Aorta (tissue), 5 donors: ENCODE measurements at places on chromosomes 13 and 19. TPM values are rescaled to one million over a fixed set of nuclear protein-coding genes. Genes with fewer than 3 reads are reported as not detected.
A peak's percentile ranks its signal among the peaks of the same experiment; 100 is the strongest.

The KIR2DL1 gene
- not detected for total RNA-seq

DNA sequence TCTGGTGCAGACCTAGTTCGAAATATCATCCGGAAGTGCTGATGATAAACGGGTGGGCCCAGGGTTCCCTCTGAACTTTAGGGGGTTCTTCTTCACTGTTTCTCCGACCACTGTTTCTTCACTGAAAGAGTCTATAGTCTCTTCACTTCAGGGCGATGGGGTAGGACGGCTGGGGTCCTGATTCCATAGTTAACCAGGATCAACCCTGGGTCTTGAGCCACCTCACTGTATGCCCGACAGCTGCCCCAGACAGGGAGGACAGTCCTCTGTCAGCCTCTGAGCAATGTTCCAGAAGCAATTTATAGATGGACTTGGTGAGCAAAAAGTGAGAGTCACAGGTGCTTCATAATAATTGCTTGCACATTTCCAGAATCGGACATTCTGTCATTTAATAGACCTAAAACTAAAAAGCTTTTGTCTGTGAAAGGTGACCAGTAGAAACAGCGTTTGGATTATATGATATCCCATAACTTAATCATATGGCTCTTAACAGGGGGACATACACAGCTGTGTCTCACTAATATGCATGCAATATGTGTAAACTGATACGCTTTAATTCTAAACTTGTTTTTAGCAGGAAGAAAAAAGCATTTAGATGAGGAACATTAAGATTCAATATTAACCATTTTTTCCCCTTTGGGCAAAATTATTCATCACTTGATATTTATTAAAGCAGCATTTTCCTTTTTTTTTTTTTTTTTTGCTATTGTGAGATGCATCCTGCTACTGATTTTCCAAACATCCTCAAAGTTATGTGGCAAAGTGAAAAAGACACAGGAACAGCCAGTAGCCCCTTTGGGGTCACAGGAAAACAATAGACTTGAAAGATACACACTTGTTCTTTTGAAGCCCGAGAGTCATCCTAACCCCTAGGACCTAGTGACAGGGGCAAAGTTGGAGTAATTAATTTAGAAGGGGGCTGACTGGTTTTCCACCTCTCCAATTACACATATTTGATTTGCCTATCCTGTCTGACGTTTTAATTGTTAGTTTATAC is 277.0 kb downstream of the ZNF536 start:
- no peaks in the 10 kb centered on the region for H3K4me1 ChIP-seq
- H3K36me3 ChIP-seq: no peaks in the 10 kb centered on the region

- H3K4me3 ChIP-seq: no peak overlapping the region
- no peaks in the 10 kb centered on the region for H3K4me1 ChIP-seq
- H3K27me3 ChIP-seq: no peaks in the 10 kb centered on the region
Measured at GRCh38 chr19:41709951-41710645, 1.7 kb downstream of the CEACAM5 start.

GRCh38 chr19:17829855-17830566 is 8.7 kb upstream of the INSL3 start:
- no peak overlapping the region for H3K4me3 ChIP-seq
- no peaks in the 10 kb centered on the region for H3K27me3 ChIP-seq
- no peaks in the 10 kb centered on the region for H3K36me3 ChIP-seq
- H3K27ac ChIP-seq: no peak overlapping the region
- no peak for DNase-seq
- no peaks in the 10 kb centered on the region for H3K4me1 ChIP-seq

- no peak for DNase-seq
- H3K4me1 ChIP-seq: no peaks in the 10 kb centered on the region
- no peaks in the 10 kb centered on the region for H3K36me3 ChIP-seq
- H3K27ac ChIP-seq: no peak overlapping the region
- H3K4me3 ChIP-seq: no peak overlapping the region
Measured at GRCh38 chr13:70568571-70568970, 460.3 kb upstream of the KLHL1 start.

DNA sequence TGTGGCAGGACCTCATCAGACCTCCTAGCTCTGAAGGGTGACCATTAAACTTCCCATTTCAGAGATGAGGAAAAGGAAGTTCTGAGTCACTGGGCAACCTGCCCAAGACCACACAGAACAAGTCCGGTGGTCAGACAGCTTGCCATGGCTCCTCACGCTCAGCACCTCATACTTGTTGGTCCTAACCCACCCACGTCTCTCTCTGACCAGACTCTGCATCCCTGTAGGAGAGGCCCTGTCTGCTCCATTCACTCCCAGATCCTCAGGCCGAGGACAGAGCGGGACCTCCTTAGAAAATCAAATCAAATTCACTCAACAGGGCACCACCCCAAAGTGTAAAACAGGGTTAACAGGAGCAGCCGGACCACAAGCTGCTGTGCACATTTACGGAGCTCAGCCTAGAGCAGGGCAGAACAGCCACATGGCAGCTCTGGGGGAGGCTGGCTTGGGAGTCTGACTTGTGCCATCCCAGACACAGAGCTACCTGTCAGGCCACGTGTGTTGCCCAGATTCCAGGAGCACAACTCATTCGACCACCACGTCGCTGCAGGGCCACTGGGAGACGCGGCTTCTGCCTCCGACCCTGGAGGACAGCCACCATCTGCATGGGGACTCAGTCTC is 1.7 kb downstream of the MIER2 start:
- DNase-seq: peak; percentile 91
- no peak overlapping the region for H3K4me3 ChIP-seq
- no peaks in the 10 kb centered on the region for H3K36me3 ChIP-seq
- H3K4me1 ChIP-seq: no peaks in the 10 kb centered on the region
- no peaks in the 10 kb centered on the region for H3K27me3 ChIP-seq

GRCh38 chr13:113445791-113446487 is 7.3 kb downstream of the ADPRHL1 start:
- peak; percentile 36 for DNase-seq
- H3K36me3 ChIP-seq: no peaks in the 10 kb centered on the region
- H3K27me3 ChIP-seq: no peaks in the 10 kb centered on the region
- no peaks in the 10 kb centered on the region for H3K4me1 ChIP-seq
- no peak overlapping the region for H3K27ac ChIP-seq
- no peak overlapping the region for H3K4me3 ChIP-seq

DNA sequence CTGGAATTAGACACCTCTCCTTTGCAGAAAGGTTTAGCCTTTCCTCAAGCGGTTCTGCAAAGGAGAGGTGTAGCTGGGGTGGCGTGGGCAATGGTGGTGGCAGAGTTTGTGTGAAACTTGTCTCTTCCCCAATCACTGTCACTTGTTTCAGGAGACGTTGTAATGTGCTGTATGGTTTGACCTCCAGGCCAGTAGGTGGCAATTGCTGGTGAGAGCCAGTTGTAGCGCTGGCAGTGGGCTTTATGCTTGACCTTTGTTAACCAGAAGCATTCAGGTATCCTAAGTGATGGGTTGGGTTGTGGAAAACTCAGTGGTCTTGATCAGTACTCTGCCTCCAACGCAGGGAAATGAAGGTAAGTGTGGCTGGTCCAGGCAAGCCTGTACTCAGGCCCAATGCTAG is 12.7 kb upstream of the LILRA5 start:
- no peaks in the 10 kb centered on the region for H3K36me3 ChIP-seq
- DNase-seq: no peak
- H3K27ac ChIP-seq: no peak overlapping the region
- no peak overlapping the region for H3K4me3 ChIP-seq

- H3K4me1 ChIP-seq: no peaks in the 10 kb centered on the region
- DNase-seq: no peak
- H3K27me3 ChIP-seq: no peaks in the 10 kb centered on the region
- no peak overlapping the region for H3K4me3 ChIP-seq
- H3K27ac ChIP-seq: no peak overlapping the region
- no peaks in the 10 kb centered on the region for H3K36me3 ChIP-seq
Measured at GRCh38 chr19:10977742-10978092, 16.9 kb downstream of the SMARCA4 start.

DNA sequence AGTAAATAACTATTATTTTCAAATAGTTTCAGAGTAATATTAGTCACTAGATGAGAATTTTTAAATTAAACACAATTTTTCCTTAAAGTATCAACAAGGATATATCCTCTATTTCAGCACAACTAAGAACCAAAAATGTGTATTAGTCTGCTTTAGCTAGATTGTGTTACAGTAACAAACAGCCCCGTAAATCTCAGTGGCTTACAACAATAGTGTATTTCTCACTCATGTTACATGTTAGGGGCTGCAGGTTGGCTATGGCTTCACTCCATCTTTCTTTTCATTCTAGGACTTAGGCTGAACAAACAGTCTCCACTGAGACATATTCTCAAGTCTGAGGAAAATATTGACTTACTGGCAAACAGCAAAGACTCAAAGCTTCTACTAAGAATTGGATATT is 11.6 kb upstream of the SUCLA2 start:
- no peaks in the 10 kb centered on the region for H3K27me3 ChIP-seq
- DNase-seq: no peak
- H3K4me3 ChIP-seq: no peak overlapping the region
- H3K4me1 ChIP-seq: no peaks in the 10 kb centered on the region

DNA sequence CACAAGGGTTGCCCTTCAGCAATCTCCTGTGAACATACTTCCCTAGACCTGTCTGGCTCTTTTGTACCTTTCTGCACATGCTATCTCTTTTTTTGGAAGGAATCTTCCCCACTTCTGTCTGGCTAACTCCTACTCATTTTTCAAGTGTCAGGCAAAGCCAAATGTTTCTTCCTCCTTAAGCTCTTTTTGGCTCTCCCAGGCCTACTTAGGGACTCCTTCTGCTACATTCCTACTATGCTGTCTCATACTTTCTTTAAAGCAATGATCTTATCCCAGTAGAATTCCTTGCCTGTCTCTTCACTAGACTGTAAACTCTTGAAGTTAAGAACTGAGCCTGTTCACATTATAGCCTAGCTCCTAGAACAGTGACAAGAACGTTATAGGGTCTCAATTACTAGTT is 114.9 kb upstream of the WASF3 start:
- no peaks in the 10 kb centered on the region for H3K27me3 ChIP-seq
- no peak overlapping the region for H3K4me3 ChIP-seq
- H3K36me3 ChIP-seq: no peaks in the 10 kb centered on the region
- peak overlapping the region; percentile 57 for H3K27ac ChIP-seq

DNA sequence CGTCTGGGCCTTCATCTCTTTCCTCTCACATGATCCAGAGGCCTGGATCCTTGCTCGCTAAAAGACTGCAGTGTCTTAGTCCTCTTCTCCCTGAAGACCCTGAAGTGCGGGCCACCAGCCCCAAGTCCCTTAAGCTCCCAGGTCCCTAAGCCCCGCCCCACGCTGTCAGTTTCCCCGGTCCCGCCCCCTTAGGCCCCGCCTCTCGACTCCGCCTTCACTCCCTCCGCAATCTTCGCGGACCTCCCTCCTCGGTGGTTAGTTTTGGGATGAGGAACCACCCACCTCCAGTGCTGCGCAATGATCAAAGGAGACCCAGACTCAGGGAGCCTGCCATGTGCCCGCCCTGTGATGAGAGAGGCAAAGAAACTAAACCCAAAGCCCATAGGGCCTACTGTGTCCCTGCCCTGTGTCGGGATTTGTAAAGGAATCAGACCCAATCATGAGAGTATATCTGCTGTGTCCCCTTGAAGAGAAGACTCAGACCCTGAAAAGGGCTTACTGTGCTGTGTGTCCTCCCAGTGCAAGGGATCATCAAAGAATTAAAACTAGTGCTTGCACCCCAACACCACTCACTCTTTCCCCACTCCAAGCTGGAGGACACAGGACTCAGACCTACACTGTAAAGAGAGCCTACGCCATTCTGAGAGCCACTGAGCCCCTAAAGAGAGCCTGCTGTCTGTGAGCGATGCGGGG is 3.0 kb upstream of the COX6B1 start:
- H3K4me3 ChIP-seq: peak overlapping the region; percentile 67
- DNase-seq: peak; percentile 93
- H3K27ac ChIP-seq: peak overlapping the region; percentile 49
- no peaks in the 10 kb centered on the region for H3K36me3 ChIP-seq

DNA sequence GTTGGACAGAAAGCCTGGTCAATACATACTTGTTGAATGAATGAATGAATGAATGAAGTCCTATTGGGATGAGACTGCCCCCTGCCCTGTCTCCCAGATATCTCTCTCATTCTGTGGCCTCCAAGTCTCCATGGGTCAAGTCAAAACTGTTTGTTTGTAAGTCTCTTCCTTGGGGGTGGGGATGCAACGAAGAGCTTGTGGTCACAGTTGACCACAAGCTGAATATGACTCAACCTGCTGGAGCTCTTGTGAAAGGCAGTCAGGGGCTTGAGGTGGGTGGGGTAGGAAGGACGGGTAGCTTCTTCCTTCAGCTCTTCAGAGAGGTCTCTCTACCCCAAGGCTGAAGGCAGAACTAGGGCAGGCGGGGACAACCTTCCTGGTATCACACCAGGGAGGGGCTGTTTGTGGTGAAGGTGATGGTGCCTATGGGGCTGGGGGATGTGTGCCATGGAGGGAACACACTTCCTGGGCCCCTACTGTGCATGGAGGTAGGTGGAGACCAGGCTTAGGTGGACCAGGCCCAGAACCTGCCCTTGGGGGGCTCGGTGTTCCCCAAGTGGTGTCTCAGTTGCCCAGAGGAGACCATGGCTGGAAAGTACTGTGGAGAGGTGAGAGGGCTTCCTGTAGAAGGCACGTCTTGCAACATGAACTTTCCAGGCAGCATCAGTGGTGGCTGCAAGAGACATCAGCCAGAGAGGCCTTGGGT is 8.0 kb downstream of the MYO1F start:
- H3K27ac ChIP-seq: no peak overlapping the region
- DNase-seq: no peak
- no peaks in the 10 kb centered on the region for H3K4me1 ChIP-seq
- no peaks in the 10 kb centered on the region for H3K36me3 ChIP-seq
- no peaks in the 10 kb centered on the region for H3K27me3 ChIP-seq

- H3K36me3 ChIP-seq: peaks cover 15% of the 10 kb centered on the region
- H3K27ac ChIP-seq: no peak overlapping the region
- no peak overlapping the region for H3K4me3 ChIP-seq
- no peaks in the 10 kb centered on the region for H3K4me1 ChIP-seq
- H3K27me3 ChIP-seq: no peaks in the 10 kb centered on the region
Measured at GRCh38 chr19:325173-325936, 19.2 kb downstream of the MIER2 start.

GRCh38 chr19:46844067-46844489 is 6.6 kb downstream of the AP2S1 start:
- no peaks in the 10 kb centered on the region for H3K36me3 ChIP-seq
- H3K27me3 ChIP-seq: no peaks in the 10 kb centered on the region
- H3K27ac ChIP-seq: no peak overlapping the region
- H3K4me3 ChIP-seq: no peak overlapping the region
- no peak for DNase-seq

GRCh38 chr19:34241513-34242337 is 12.6 kb upstream of the GARRE1 start:
- no peak overlapping the region for H3K27ac ChIP-seq
- no peak overlapping the region for H3K4me3 ChIP-seq
- no peaks in the 10 kb centered on the region for H3K27me3 ChIP-seq
- no peaks in the 10 kb centered on the region for H3K36me3 ChIP-seq
- no peaks in the 10 kb centered on the region for H3K4me1 ChIP-seq

DNA sequence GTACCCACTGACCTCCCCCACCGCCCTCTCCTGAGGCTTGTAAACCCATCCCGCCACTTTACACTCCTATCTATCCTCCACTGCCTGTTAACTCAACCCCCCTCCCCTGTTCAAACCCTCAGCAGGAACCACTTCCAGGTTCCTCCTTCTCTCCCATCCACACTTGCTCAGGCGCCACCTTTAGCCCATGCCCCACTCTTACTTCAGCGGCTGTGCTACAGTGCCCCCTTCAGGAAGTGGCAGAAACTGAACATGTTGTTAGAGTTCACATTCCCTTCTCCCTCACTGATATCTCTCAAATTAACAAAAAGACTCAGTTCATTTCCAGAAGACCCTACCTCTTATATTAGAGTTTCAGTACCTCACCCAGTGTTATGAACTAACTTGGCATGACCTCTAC is 49.4 kb downstream of the ZNF91 start:
- H3K27me3 ChIP-seq: no peaks in the 10 kb centered on the region
- H3K4me1 ChIP-seq: no peaks in the 10 kb centered on the region
- H3K27ac ChIP-seq: no peak overlapping the region
- peaks cover 7% of the 10 kb centered on the region for H3K36me3 ChIP-seq

GRCh38 chr13:100128373-100128772 is 39.5 kb downstream of the PCCA start:
- DNase-seq: no peak
- no peaks in the 10 kb centered on the region for H3K27me3 ChIP-seq
- no peaks in the 10 kb centered on the region for H3K4me1 ChIP-seq
